AG09309 (cell line): ENCODE measurements at places on chromosomes 12 and 14.
A peak's percentile ranks its signal among the peaks of the same experiment; 100 is the strongest.

DNA sequence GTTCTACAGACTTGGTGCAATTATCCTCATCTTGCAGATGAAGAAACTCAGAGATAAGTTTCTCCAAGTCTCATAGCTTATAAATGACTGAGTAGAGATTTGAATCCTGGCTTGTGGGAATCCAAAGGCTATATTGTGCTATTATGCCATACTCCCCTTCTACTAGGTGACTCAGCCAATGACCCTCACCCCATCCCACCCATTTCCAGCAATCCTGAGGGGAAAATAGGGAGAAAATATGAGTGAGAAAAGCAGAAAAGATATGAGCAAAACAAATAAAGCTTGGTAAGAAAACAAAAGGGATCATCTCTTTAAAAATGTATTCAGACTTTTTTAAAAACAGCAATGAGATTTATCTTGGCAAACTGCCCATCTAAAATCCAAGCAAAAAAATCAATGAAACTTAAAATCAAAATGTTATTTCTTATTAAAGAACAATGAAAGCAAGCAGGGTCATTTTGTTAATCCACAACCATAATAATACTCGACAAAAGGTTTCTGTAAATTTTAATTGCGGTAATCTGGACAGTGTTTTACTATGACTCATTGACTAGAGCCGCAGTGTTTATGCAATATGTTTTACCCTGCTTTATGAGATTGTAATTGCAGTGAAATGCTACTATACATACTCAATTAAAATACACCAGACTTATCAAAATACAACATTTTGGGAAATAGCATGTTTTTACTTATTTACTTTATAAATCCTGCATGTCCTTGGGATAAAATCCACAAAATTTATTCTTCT, 13.1 kb upstream of the LGR5 start:
- DNase-seq: peak; percentile 24

GRCh38 chr12:97764700-97765099, 302.1 kb downstream of the RMST start:
- DNase-seq: no peak

GRCh38 chr14:63904724-63905123, 51.9 kb downstream of the SYNE2 start:
- DNase-seq: no peak

GRCh38 chr12:27560126-27560525, 36.1 kb downstream of the PPFIBP1 start:
- no peak for DNase-seq

DNA sequence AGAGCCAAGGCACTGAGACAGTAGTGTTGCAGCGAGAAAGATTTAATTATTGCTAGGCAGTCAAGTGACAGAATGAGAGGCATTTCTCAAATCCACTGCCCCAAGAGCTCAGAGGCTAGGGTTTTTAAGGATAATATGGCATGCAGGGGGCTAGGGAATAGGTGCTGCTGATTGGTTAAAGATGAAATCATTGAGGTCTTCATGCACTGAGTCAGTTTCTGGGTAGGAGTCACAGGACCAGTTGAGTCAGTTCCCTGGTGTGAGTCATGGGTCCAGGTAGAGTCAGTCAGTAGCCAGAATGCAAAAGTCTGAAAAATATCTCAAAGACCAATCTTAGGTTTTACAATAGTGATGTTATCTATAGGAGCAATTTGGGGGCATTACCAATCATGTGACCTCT, 323.8 kb downstream of the RGS6 start:
- DNase-seq: no peak

DNA sequence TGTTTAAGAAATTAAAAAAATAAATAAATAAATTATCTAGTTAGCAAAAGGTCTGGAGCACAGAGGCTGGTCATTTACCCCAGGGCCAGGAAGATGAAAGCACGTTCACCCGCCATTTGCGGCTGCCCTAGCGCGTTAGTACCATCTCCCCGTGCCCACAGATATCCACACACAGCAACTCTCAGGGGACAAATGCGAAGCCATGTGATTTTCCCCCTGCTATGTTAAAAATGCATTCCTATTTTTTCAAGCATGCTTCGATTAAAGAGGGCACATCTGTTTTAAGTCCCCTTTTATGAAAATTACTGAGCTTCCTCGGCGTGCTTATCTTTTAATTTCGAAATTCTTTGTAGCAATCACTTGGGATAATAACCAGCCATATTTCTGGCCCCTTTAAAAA, 56.9 kb upstream of the PIWIL1 start:
- no peak for DNase-seq

GRCh38 chr14:65357113-65357512, 55.4 kb upstream of the FUT8 start:
- DNase-seq: no peak

DNA sequence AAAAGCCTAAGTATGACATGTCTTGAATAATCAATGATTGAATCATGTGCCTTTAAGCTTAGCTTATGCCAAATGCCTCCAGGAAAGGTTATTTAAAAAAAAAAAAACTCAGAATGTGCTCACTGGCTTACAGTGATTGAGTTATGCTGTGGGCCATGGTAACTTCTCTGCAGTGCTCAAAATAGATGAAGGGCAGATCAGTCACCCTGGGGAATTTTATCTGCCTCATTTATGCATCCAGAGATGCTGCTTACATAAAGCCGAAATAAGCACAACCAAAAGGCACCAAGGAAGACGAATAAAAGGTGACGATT, 118.7 kb upstream of the MDM1 start:
- DNase-seq: no peak

DNA sequence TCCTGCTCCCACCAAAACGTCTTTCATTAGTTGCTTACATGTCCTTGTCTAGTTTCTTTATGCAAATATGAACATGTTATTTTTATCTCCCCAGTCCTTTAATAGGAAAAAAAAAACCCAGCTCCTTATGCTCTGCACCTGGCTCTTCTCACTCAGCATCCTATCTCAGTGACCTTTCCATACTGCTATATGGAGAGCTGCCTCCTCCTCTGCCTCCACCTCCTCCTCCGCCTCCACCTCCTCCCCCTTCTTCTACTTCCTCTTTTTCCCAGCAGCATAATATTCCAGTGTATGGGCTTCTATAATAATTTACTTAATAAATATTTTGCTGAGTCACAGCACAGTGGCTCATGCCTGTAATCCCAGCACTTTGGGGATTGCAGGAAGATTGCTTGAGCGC, 31.5 kb downstream of the ABCB9 start:
- no peak for DNase-seq

- no peak for DNase-seq
Observed at GRCh38 chr12:74581439-74581838, 43.8 kb downstream of the ATXN7L3B start.

- no peak for DNase-seq
Observed at GRCh38 chr14:92252323-92252722, 70.6 kb upstream of the SLC24A4 start.

DNA sequence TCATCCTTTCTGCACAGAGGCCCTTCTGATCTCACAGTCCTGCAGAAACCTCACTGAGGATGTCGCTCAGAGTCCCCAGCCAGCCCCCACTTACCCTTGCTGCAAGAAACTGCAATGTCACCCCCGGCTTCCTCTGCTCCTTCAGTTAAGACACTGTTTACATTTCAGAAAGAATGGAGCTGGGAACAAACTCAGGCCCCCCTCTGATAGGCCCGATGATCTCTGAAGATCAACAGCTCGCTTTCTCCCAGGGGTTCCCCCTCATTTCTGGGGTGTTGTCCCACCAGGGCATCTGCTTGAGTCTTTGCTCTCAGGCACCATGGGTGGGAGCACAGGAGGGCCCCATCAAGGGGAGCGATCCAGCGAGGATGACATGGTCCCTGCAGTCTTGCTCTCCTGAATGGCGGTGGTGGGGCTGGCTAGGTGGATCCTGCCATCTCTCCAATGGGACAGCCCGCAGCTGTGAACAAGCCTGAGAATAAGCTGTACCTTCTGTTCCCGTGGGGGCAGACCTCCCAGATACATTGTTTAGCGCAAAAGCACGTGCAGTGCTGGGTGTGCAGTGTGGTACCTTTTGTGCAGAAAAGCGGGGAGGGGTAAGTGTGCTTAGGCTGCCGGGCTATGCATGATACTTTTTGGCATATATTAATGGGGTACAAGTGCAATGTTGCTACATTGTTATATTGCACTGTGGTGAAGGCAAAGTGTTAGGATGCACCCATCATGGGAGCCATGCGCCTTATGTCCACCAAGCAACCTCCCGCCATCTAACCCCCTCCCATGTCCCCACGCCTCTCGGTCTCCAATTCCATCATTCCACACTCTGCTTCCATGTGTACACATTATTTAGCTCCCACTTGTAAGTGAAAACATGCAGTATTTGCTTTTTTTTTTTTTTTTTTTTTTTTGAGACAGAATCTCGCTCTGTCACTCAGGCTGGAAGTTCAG, 6.7 kb upstream of the NCOR2 start:
- DNase-seq: no peak

GRCh38 chr14:102857444-102857843, 65.0 kb upstream of the AMN start:
- DNase-seq: no peak

DNA sequence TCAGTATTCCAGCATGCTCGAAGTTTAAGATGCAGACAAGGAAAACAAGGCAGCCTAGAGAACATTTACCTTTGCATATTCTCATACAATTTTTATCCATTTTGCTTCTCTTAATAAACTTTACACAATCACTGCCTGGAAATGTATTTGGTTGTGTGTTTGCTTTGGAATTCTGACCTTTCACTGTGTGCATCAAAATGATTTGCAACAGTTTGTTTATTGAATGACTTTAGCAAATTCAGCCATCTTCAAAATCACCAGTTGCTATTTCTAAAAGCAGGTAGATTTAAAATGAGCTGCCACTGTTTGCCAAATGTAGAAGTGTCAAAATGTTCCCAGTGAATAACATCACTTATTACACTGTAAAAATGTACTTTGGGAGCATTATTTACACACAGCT, 669.9 kb downstream of the SLC16A7 start:
- DNase-seq: no peak

- DNase-seq: peak; percentile 82
Observed at GRCh38 chr14:73785834-73786635, 65.6 kb upstream of the PTGR2 start.

DNA sequence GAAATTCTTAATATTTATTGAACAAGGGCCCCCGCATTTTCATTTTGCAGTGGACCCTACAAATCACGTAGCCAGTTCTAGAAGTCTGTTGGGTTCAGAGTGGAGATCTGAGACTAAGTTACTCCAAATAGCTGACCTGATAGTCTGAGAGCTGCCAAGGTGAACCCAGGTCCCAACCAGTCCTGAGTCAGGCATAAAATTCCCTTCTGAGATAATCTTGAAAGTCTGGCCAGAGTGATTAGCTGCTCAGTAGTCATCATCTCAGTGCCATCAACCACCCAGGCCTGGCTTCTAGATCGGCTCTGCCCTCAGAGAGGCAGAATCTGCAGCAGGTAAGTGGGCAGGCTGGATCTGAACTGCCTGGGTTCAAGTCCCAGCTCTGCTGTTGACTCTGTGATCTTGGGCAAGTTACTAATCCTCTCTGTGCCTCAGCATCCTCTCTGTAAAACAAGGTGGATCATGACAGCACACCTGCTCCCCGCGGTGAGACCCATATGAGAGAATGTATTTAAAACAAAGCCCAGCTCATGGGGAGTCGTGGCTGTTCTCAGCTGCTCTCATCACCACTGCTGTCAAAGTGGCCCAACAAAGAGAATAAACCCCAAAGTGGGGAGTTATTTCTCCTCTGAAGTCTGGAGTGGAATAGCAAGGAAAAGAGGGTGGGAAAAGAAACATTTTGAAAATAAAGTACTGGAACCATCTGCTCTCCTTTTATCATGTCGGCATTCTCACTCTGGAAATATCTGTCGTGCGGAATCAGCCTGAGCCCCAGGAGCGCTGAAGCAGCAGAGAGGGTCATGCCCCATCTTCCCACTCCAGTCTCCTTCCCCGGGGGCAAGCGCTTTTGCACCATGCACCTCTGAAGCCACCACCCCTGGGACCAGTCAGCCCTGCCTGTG, 193.3 kb downstream of the DPF3 start:
- no peak for DNase-seq

GRCh38 chr12:132305991-132306884, 23.2 kb downstream of the GALNT9 start:
- no peak for DNase-seq
